ENCODE measurements at places on chromosomes 5 and 9.

- DNase-seq, result no peak
These were observed 18.2 kb upstream of the NREP start for GRCh38 chr5:111775224-111775623.

DNA sequence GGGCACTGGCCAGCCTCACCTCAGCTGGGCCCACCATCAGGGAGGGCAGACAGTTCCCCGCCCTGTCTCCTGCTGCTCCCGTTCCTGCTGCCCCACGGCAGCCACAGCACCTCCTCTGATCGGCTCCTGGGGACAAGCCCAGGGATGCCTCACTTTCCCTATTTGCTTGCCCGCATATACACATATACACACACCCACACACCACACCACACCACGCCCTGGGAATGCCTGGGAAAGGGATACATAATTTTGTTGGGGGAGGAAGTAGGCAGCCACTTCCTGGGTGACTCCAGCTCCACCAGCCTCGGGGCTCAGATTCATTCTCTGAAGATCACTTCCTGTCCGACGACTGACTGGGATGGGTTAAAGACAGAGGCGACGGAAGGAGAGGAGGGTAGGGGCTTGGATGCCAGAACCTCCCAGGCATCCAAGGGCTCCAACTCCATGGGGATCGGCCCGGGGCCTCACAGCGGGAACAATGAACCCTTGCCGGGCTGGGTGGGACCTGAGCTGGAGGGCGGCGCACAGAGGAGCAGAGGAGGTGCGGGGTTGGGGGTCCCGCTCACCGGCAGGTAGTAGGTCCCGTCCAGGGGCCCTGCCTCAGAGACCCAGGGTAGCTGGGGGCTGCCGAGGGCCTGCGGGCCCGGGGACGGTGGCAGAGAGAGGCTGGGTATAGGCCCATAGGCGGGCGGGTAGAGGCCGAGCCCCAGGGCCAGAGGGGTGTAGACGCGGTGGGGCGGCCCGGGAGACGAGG lies 2.0 kb upstream of the MZB1 start:
- DNase-seq, result no peak

DNA sequence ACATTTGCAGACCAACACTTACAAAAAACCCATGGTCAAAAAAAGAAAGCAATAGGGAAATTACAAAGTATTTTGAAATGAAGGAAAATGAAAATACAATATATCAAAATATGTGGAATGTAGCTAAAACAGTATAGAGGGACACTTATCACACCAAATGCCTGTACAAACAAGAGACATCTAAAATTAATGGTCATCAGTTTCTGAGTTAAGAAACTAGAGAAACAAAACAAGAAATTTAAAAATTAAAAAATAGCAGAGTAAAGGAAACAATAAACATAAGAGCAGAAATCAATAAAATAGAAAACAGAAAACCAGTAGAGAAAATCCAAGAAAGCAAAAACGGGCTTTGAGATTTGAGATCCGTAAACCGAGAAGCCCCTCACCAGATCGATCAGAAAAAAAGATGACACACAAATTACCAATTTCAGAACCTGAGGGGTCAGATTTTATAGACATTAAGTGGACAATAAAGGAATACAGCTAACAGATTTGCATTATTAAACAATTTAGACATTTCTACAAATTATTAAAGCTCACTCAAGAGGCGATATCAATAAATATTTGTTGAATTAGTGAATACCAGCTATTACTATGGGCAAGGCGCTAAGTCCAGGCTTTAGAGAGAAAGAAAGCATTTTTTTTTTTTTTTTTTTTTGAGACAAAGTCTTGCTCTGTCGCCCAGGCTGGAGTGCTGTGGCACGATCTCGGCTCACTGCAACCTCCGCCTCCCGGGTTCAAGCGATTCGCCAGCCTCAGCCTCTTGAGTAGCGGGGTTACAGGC lies 1.0 kb upstream of the TENT2 start:
- DNase-seq, result no peak

- no peak for DNase-seq
These were observed 5.3 kb downstream of the NTNG2 start for GRCh38 chr9:132167192-132167591.

DNA sequence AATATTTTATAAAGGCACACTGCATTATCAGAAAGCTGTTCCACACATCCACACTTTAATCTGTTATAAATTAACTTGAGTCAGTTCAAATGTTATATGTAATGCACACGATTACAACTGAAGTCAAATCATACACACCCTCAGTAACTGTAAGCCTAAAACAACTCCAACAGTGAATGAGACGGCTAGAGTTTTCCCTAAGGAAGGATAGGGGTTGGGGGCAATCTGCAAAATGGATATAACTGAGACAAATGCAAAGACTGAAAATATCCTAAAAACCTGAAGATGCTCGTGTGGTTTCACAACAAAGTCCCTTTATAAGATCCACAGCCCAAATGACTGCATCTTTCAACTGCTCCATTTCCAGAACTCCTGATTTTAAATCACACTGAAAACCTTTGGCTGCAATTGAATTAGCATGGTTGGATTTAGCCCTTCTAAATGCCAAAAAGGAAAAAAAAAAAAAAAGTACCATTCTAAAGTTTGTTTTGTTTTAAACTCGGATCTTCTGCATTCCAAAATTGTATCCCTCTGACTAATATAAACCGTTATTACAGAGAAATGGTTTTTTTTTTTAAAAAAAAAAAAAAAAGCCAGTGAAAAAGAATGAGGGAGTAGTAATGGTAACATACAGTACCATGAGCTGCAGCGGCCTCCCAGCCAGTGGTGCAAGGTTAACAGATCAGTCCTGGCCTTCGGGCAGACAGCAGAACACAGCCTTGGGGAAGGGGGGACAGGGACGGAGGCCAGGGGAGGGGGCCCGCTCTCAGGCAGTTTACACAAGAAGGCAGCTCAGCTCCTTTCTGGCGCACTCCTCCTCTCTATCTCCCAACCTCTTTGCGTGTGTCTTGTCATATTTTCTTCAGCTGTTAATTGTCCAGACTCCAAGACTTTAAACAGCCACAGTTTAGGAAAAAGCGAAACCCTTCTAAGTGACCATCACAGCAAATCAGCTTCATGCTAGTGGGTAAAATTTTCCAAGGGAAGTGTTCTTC lies 166.1 kb downstream of the BNC2 start:
- DNase-seq, result peak; percentile 46

- no peak for DNase-seq
These were observed 77.0 kb downstream of the NEK6 start for GRCh38 chr9:124334568-124335319.

DNA sequence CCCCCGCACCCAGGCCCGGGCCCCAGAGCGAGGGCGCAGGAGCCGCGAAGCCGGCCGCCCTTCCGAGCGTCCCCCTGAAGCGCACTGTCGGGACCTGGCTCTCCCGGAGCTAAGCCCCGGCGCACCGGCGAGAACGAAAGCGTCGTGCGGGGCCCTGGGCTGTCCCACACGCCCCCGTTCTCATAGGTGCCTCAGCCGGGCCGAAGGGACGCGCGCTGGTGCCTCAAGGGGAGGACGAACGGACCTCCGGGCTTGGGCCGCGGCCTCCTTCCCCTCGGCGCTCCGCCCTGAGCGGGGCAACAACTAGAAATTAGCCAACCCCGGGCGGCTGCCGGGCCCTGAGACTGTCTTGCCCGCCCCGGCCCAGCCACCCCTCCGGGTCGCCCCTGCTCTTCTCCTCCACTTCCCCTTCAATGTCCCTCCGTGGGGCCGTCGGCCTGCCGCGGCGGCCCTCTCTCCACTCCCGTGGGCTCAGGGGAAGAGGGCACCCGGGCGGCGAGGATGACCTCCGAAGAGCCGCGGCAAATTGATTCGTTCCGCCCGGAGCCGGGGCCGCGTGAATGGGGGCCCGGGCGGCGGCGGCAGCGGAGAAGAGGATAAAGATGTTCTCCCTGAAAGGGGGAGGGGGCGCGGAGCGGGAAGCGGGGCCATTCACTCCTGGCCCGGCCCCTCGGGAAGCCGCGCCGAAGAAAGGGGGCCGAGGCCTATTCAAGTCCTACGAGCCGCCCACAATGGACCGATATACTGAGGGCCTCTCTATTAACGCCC lies 3.5 kb upstream of the PRDM12 start:
- no peak for DNase-seq

DNA sequence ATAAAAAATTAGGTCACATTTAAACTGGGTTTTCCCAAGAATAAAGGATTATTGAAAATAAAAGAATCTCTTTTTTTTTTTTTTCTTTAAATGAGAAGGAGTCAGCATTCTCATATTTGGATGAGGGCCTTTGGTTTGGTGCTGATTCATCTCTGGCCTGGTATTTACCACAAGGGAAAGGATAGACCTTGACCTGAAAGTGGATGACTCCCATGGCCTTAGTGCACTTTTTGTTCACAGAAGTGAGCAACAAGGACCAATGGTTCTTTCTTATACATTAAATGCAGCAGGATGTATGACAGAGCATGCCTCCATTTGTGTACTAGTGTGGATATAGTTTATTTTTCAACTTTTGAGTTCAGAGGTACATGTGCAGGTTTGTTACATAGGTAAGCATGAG lies 6.9 kb downstream of the YTHDC2 start:
- DNase-seq, result no peak

GRCh38 chr9:26723486-26723885 lies 169.1 kb downstream of the CAAP1 start:
- DNase-seq, result no peak

DNA sequence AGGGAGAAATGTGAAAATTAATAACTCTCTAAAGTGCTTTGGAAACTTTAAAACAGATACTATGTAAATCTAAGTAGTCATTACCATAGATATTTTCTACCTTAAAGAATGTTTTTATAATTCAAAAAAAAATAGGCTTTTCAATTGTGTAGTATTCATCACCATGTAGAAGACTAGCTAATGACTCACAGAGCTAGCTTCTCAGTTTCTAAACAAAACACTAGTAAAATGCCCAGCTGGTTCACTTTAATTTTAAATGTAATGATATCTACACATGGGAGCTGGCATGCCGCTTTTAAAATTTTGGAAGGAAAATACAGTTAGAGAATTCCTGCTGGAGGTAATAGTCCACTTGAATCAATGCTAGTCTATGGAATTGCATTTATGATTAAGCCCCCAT lies 509.8 kb downstream of the CSNK1G3 start:
- DNase-seq, result no peak

DNA sequence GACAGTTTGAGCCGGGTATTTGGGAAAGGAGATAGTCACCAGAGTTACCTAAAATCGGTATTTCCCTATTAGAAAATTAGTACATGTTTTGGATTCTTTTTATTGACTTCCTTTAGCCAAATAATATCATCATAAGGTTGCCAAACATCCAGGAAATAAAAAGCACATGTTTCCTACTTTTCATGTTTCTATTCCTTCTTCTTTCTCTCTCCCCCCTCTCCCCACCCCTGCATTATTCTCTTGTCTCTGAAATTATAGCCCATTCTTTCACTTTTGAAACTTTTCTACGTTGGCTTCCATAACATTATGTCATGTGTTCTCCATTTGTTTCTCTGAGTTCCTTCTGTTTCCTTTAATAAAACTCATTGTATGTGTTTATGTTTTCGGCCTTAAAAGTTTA lies 161.9 kb downstream of the ALDH1A1 start:
- DNase-seq, result no peak

DNA sequence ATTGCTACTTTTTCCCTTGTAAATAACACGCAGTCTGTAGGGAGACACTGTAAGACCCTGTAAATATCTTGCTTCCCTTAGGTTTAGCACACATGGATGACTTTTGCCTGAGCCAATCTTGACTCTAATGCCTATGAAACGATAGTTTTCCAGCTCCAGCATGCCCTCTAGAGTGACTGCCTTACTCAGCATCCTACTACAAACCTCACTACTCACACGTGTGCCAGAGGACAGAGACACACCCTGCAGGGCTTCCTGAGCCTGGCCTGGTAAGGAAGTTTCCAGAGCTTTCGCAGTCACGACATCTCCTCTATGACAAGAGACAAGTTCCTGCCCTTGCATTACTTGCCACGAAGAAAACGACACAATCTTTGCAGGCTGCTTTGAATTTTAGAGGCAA lies 138.1 kb downstream of the ATPSCKMT start:
- DNase-seq, result peak; percentile 23

DNA sequence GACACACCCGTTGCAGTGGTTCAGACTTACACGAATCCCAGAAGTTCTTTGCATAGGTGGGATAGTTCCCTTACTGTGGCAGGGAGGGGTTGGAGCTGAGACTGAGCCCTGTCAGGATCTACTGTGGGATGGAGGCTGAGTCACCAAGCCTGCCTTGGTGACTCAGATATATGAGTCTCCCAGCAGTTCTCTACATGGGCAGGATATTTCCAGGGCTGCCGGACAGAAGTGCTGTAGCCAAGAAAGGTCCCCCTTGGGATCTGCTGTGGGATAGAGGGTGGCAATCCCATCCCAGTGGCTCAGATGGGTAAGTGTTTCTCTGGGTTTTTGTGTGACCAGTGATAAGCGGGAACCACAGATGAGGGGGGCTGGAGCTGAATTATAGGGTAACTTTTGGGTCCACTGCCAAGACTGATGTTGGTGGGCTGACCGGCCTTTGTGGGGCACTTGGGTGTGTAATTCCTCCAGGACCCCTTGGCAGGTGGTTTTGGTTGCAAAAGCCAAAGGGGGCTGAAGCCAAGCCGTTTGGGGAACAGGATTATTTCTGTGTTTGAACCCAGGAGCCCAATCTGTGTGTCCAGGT lies 18.7 kb downstream of the XRCC4 start:
- DNase-seq, result peak; percentile 75

GRCh38 chr5:1135696-1136525 lies 24.0 kb upstream of the SLC12A7 start:
- DNase-seq, result no peak

DNA sequence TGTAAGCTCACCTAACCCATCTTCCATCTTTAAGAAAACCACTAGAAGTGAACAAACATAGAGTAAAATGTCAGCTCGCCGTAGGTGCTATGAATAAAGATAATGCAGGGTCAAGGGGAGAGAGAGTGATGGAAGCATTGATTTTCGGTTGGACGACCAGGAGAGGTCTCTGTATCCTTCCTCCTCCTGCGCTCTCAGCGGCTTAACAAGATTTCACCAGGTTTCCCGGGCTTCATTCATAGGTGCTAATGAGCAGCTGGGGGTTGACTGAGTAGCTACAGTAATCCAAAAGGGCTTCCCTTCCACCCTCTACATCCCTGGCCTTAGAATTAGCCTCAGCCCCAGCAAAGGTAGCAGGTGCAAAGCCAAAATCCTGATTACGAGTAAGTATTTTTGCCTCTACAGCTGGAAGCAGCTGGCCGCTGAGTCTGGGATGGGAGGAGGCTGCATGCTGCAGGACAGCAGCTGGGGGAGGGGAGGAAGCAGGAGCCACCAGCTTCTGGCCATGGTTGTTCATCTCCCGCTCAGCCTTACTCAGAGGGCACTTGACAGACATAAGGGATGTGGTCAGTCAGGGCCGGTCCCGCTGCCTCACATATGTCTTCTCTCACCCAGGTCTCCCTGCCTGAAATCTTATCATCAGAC lies 112.0 kb upstream of the IL12B start:
- DNase-seq, result no peak

- DNase-seq, result no peak
These were observed 6.5 kb upstream of the FAM163B start for GRCh38 chr9:133615606-133616188.
